ENCODE measurements at places on chromosomes 2 and 18. TPM values are rescaled to one million over a fixed set of nuclear protein-coding genes. Genes with fewer than 3 reads are reported as not detected.

DNA sequence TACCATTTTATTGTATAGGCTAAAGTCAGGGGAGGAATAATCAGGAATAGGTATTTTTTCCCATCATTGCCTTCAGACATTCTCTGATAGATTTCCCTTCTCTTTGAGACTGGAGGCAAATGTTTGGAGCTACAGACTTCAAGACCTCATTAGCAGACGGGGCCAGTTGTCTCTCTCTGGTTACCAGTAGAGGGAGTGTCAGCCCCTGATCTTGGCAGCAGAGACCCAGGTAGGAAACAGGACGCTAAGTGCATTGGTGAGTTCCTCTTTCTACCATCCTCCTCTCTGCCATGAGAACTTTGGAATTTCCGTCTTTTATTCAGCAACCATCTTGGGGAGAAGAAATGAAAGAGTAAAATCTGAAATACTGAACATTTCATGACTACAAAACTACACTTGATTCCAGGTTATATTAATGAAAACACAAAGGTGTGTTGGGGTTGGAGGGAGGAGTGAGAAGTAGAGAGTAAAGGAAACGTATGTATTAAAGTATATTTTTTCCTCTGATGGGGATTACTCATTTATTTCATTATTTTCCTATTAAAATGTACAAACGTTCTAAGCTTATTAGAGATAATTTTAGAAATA is 186.2 kb upstream of the GCFC2 start:
- DNase-seq: no peak
- H3K27ac ChIP-seq: no peak overlapping the region
- no peaks in the 10 kb centered on the region for H3K4me1 ChIP-seq
- no peaks in the 10 kb centered on the region for H3K27me3 ChIP-seq

DNA sequence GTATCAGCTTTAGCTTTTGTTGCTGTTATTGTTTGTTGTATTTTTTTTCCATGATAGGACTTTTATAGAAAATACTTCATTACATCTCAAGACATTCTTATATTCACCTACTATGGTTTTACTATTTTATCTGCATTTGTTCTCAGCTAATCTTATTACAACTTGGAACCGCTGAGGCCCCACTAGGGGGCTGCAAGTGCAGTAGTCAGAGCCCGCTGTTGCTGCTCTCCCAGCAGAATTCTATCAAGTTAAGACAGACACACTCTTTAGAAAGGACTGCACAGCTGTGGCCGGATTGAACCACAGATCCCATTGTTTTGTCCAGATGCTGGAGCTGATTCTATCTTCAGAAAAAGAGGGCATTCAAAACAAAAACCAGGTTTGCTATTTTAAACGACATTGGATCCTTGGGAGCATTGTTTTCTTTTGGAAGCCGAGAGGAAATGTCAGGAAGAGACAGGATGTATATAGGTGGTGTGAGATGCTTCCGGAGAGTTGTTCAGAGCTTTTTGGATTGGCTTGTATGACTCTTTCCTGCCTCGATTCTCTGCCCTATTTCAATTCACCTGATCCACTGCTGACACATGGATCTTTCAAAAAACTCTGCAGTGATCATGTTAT is 105.7 kb upstream of the GAREM1 start:
- H3K4me3 ChIP-seq: no peak overlapping the region
- no peak overlapping the region for H3K27ac ChIP-seq
- H3K4me1 ChIP-seq: no peaks in the 10 kb centered on the region
- H3K36me3 ChIP-seq: no peaks in the 10 kb centered on the region
- peaks cover 2% of the 10 kb centered on the region for H3K27me3 ChIP-seq

DNA sequence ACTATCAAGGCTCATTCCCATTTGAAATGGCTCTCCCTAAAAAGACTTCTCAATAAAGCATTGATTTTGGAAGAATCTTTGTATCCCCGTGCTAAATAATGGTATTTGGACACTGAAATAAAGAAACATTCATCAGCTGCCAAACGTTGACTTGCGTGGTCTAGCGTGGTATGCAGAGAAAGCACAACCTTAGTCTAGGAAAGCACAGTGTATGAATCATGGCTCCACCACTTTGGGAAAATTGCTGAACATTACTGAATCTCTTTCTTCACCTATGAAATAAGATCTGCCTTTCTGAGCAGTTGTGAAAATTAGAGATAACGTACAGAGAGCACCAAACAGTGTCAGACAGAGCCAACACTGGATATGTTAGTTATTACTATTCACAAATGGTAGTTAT is 353.9 kb downstream of the SS18 start:
- no peak overlapping the region for H3K4me3 ChIP-seq
- no peaks in the 10 kb centered on the region for H3K4me1 ChIP-seq
- no peak for DNase-seq

GRCh38 chr2:26883956-26884355 is 36.0 kb downstream of the DPYSL5 start:
- no peaks in the 10 kb centered on the region for H3K36me3 ChIP-seq
- H3K27ac ChIP-seq: no peak overlapping the region
- no peaks in the 10 kb centered on the region for H3K27me3 ChIP-seq
- no peaks in the 10 kb centered on the region for H3K4me1 ChIP-seq
- no peak for DNase-seq

- peaks cover 13% of the 10 kb centered on the region for H3K27me3 ChIP-seq
- H3K4me1 ChIP-seq: no peaks in the 10 kb centered on the region
- no peak overlapping the region for H3K4me3 ChIP-seq
These were observed 6.7 kb downstream of the ARHGEF4 start for GRCh38 chr2:130843321-130843985.

- no peak for DNase-seq
- peak overlapping the region; percentile 66 for H3K4me3 ChIP-seq
- H3K4me1 ChIP-seq: no peaks in the 10 kb centered on the region
- H3K27me3 ChIP-seq: no peaks in the 10 kb centered on the region
- no peaks in the 10 kb centered on the region for H3K36me3 ChIP-seq
These were observed 649 bp downstream of the FECH start for GRCh38 chr18:57585855-57586250.

- H3K27ac ChIP-seq: no peak overlapping the region
- peaks cover 10% of the 10 kb centered on the region for H3K27me3 ChIP-seq
- H3K4me3 ChIP-seq: no peak overlapping the region
- H3K4me1 ChIP-seq: peaks cover 6% of the 10 kb centered on the region
These were observed 5.4 kb downstream of the SIGLEC15 start for GRCh38 chr18:45830917-45831316.

- H3K4me1 ChIP-seq: no peaks in the 10 kb centered on the region
- no peak overlapping the region for H3K27ac ChIP-seq
- no peak for DNase-seq
These were observed 654.3 kb downstream of the METTL4 start for GRCh38 chr18:1916869-1917523.

DNA sequence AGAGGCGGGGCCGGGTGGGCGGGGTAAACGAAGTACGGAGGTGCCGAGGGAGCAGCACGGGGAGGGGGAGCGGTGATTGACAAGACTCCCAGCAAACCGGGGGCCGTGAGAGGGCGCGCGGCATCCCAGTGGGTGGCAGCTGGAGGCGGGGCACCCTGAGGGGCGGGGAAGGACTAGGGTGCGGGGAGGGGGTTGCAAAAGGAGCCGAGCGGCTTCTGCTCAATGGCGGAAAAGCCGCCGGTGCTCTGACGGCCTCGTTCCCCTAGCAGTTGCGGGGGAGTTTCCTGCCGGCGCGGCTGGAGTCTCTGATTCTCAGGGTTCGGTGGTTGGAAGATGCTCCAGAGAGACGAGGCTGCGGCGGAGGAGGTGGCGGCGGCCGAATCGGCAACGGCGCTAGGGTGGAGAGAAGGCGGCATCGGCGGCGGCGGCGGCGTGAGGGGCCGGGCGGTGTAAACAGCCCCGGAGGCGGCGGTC is at the start of gene PPM1B:
PPM1B (plus strand) TSS at position 195 of the 474 bp plus-strand sequence. CDS start 32,325 bp downstream, outside the sequence.
- H3K27me3 ChIP-seq: no peaks in the 10 kb centered on the region
- peak within 1 kb of the TSS; percentile 95 for H3K27ac ChIP-seq
- H3K36me3 ChIP-seq: no peaks in the 10 kb centered on the region
- peak within 1 kb of the TSS; percentile 87 for H3K4me3 ChIP-seq

DNA sequence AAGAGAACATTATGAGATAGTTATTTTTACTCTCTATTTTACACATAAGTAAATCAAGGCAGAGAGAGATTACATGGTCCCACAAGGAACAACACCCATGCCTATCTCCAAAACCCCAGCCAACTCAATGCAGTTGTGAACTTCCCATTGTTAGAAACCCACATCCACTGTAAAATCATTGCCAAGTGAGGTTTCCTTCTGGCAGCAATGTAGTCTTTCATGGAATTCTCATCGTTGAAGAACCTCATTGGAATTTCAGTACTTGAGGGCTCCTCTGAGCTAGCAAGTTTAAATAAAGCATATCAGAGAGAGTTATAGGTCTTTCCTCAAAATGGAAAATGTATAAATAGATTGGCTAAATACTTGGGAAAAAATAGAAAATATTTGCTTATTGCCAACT is 105.2 kb downstream of the RAD51AP2 start:
- no peaks in the 10 kb centered on the region for H3K4me1 ChIP-seq
- no peaks in the 10 kb centered on the region for H3K36me3 ChIP-seq
- DNase-seq: no peak
- no peak overlapping the region for H3K27ac ChIP-seq
- no peaks in the 10 kb centered on the region for H3K27me3 ChIP-seq

DNA sequence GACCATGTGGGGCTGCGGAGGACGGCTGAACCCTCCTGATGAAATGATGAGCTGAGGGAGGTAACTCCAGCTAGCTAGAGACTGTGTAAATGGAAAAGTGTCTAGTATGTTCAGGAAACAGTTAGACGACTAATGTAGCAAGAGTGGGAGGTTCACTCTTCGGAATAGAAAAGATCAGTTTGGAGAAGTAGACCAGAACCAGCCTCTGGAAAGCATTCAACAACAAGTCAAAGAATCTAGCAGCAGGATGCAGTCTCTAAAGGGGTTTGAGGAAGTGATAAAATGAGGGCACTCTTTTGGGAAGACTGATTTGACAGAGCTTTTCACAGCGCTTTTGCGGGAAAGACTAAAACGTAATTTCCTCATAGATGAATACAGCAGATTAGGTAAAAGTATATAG is 79.6 kb downstream of the GAREM1 start:
- DNase-seq: no peak
- H3K4me3 ChIP-seq: no peak overlapping the region
- H3K27ac ChIP-seq: no peak overlapping the region
- H3K4me1 ChIP-seq: peaks cover 6% of the 10 kb centered on the region
- H3K36me3 ChIP-seq: no peaks in the 10 kb centered on the region
- no peaks in the 10 kb centered on the region for H3K27me3 ChIP-seq

DNA sequence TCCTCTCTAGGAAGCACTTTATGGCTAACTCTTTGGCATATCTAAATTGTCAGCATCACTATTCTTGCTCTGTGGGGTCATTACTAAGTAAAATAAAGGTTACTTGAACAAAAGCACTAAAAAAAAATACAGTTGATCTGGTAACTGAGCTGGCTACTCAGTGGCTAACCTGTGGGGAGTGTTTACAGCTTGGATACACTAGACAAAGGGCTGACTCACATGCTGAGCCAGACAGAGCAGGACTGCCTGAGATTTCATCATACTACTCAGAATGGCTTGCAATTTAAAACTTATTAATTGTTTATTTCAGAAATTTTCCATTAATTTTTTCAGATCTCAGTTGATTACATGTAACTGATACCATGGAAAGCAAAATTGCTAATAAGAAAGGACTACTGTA is 1690.4 kb upstream of the SLC39A10 start:
- no peaks in the 10 kb centered on the region for H3K4me1 ChIP-seq
- H3K27me3 ChIP-seq: no peaks in the 10 kb centered on the region
- no peak for DNase-seq
- H3K27ac ChIP-seq: no peak overlapping the region
- H3K4me3 ChIP-seq: no peak overlapping the region

The PTRHD1 gene
- 16.6 TPM for total RNA-seq

The ONECUT2 gene
- not detected for total RNA-seq

Data from sigmoid colon (tissue), 7 donors.